ENCODE measurements at places on chromosomes 1 and 21.

DNA sequence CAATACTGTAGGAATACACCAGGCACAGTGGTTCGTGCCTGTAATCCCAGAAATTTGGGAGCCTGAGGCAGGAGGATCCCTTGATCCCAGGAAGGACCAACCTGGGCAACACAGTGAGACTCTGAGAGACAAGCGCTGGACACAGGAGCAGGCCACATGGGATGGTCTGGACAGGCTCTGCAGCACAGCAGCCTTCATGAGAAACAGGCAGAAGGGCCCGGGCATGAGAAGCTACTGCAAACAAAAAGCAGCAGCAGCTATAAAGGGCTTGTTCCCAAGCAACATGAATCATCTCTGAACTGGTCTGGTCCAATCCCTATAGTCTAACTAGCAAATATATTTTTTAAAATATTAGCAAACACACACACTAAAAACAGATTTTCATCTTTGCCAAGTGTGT, 35.5 kb upstream of the SLAMF9 start:
- no peaks in the 10 kb centered on the region for H3K27me3 ChIP-seq
- H3K27ac ChIP-seq, result no peak overlapping the region
- H3K36me3 ChIP-seq, result no peaks in the 10 kb centered on the region

DNA sequence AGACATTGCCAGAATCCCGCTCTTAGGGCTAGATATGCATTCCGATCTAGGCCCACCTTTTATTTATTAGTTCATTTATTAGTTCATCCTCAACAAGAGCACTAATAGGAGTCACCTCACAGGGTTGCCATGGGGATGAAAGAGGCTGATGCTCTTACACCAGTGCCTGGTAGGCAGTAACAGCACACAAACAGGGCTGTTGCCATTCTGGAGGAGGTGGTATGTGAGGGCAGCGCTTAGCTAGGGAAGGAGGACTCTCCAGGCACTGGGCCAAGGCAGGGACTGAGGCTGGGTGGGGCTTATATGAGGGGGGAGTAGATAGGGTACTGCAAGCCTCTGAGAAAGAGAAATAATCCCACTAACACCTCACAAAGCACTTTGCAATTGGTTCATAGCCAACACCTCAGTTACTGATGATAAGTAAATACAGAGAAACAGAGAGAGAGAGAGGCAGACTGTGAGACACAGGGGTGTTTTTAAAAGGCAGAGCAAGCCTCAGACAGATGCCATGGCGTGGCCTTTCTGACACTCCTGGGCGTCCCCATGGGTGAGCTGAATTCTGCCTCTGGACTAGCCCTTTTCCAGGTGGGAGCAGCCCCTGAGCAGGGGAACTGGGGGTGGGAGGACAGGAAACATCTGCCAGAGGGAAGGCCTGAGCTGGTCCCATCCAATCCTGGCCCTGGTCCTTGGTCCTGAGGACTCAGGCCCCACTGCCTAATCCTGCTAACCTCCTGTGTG, 5.9 kb downstream of the FCGR2A start:
- peaks cover 5% of the 10 kb centered on the region for H3K27me3 ChIP-seq
- no peak for DNase-seq
- H3K27ac ChIP-seq, result no peak overlapping the region
- H3K36me3 ChIP-seq, result no peaks in the 10 kb centered on the region
- H3K4me1 ChIP-seq, result no peaks in the 10 kb centered on the region

- no peaks in the 10 kb centered on the region for H3K27me3 ChIP-seq
- no peak overlapping the region for H3K4me3 ChIP-seq
- H3K4me1 ChIP-seq, result no peaks in the 10 kb centered on the region
- no peaks in the 10 kb centered on the region for H3K36me3 ChIP-seq
Measured at GRCh38 chr1:157849229-157849875, 7.7 kb upstream of the CD5L start.

- H3K27ac ChIP-seq, result no peak overlapping the region
- H3K4me1 ChIP-seq, result no peaks in the 10 kb centered on the region
- DNase-seq, result no peak
- peaks cover 5% of the 10 kb centered on the region for H3K27me3 ChIP-seq
Measured at GRCh38 chr21:35325953-35326352, 276.9 kb upstream of the RUNX1 start.

GRCh38 chr1:243977094-243977493, 74.0 kb upstream of the ZBTB18 start:
- no peak overlapping the region for H3K27ac ChIP-seq
- peaks cover 6% of the 10 kb centered on the region for H3K27me3 ChIP-seq
- H3K36me3 ChIP-seq, result peaks cover 4% of the 10 kb centered on the region
- H3K4me3 ChIP-seq, result no peak overlapping the region

DNA sequence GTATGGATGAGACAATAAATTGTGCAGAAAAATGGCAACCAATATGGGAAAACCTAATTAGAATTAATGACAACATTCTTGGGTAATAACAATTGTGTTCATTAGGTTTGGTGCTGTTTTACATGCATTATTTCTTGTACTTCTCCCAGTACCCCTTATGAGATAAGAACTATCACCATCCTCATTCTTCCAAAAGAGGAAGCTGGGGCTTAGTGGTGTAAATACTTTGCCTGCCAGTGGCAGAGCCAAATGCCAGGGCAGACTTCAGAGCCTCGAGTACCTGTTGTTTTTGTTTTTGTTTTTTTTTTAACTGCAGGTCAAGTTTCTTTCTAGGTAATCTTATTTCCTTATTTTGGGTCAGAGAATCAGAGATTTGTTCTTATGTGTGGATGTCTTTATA, 206.4 kb downstream of the RHOU start:
- no peak overlapping the region for H3K4me3 ChIP-seq
- peaks cover 13% of the 10 kb centered on the region for H3K4me1 ChIP-seq
- no peaks in the 10 kb centered on the region for H3K36me3 ChIP-seq
- DNase-seq, result no peak
- H3K27me3 ChIP-seq, result peaks cover 2% of the 10 kb centered on the region

- H3K27me3 ChIP-seq, result peaks cover 1% of the 10 kb centered on the region
- DNase-seq, result no peak
- no peak overlapping the region for H3K4me3 ChIP-seq
- H3K27ac ChIP-seq, result no peak overlapping the region
- H3K4me1 ChIP-seq, result no peaks in the 10 kb centered on the region
Measured at GRCh38 chr1:56132520-56132919, 446.8 kb downstream of the PLPP3 start.

GRCh38 chr1:54294887-54295286, 94.9 kb downstream of the MRPL37 start:
- H3K4me3 ChIP-seq, result peak overlapping the region; percentile 19
- no peaks in the 10 kb centered on the region for H3K36me3 ChIP-seq
- peak overlapping the region; percentile 94 for H3K27ac ChIP-seq
- no peak for DNase-seq
- peaks cover 52% of the 10 kb centered on the region for H3K27me3 ChIP-seq
- H3K4me1 ChIP-seq, result peaks cover 86% of the 10 kb centered on the region

GRCh38 chr1:230186003-230186863, 119.2 kb downstream of the GALNT2 start:
- H3K27ac ChIP-seq, result no peak overlapping the region
- DNase-seq, result no peak
- peaks cover 13% of the 10 kb centered on the region for H3K4me1 ChIP-seq

GRCh38 chr21:45522986-45523385, 19.3 kb downstream of the SLC19A1 start:
- H3K27ac ChIP-seq, result no peak overlapping the region
- peaks cover 4% of the 10 kb centered on the region for H3K27me3 ChIP-seq
- H3K4me1 ChIP-seq, result no peaks in the 10 kb centered on the region

DNA sequence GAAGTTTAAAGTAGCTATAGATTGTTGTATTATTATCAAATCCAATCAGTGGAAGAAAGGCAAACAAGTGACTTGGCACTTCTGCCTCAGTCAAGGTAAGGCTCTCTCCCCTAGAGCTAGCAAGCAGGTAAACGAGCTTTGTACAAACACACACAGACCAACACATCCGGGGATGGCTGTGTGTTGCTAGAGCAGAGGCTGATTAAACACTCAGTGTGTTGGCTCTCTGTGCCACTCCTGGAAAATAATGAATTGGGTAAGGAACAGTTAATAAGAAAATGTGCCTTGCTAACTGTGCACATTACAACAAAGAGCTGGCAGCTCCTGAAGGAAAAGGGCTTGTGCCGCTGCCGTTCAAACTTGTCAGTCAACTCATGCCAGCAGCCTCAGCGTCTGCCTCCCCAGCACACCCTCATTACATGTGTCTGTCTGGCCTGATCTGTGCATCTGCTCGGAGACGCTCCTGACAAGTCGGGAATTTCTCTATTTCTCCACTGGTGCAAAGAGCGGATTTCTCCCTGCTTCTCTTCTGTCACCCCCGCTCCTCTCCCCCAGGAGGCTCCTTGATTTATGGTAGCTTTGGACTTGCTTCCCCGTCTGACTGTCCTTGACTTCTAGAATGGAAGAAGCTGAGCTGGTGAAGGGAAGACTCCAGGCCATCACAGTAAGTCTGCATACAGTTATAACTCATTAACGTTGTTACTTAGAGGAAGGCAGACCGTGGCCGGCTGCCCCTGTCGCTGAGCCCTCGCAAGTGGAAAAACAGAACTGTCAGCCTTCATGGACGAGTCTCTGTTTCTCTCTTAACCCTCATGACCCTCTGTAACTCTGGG, at the start of gene PALMD:
Gene PALMD (plus strand): TSS at position 415 of the 833 bp plus-strand sequence. CDS start 205 bp downstream, at position 620.
- no peaks in the 10 kb centered on the region for H3K27me3 ChIP-seq
- H3K4me1 ChIP-seq, result peaks cover 21% of the 10 kb centered on the region
- no peaks in the 10 kb centered on the region for H3K36me3 ChIP-seq
- DNase-seq, result peak; percentile 39

DNA sequence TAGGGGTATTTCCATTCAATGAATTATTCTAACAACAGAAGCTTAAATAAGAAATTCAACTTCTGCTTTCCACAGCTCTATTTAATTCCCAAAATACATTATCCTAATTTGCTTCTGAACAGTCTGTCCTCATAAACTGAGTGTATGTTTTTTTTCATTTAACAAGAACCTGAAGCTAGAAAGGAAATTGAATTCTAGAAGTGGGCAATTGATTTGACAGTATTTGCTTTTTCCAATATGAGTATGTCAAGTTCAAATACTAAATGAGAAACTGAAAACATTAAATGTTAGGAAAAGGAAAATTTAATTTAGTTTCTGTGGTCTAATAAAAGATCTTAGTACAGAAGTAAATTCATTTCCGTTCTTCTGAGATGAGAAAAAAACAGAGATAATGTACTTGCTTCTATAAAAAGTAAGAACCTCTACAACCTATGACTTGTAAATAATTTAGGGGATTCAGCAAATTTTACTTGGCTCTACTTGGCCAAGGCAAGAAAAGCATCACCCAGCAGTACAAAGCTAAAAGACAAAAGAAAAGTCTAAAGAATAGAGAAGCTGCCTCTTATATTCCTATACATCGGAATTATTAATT, 31.1 kb downstream of the RAB3GAP2 start:
- no peak for DNase-seq
- no peak overlapping the region for H3K27ac ChIP-seq
- H3K4me1 ChIP-seq, result peaks cover 6% of the 10 kb centered on the region
- peaks cover 2% of the 10 kb centered on the region for H3K27me3 ChIP-seq

GRCh38 chr1:10386761-10387676, 11.8 kb upstream of the PGD start:
- H3K27me3 ChIP-seq, result peaks cover 13% of the 10 kb centered on the region
- H3K36me3 ChIP-seq, result peaks cover 8% of the 10 kb centered on the region
- H3K4me1 ChIP-seq, result peaks cover 18% of the 10 kb centered on the region
- no peak for DNase-seq

GRCh38 chr1:194535369-194535768, 1349.0 kb upstream of the B3GALT2 start:
- H3K27me3 ChIP-seq, result peaks cover 1% of the 10 kb centered on the region
- DNase-seq, result no peak
- H3K4me3 ChIP-seq, result no peak overlapping the region
- H3K36me3 ChIP-seq, result no peaks in the 10 kb centered on the region

DNA sequence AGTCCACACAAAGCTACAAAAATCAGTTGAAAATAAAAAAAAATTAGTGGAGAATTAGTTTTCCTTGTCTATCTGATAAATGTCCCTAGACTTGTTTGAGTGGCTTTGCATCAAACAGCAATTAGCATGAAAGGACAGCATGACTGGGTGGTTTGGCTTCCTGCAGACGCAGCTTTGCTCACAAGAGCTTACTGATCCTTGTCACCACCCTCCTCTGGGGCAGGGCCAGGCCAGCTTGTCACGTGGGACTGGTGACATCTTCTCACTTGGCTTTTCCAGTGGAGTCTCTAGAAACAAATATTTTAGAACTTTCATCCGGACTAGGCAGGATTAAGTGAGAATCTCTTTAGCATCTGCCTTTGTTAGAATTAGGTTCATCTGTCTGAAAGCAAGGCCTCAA, 76.0 kb upstream of the OLIG2 start:
- H3K27ac ChIP-seq, result no peak overlapping the region
- H3K4me1 ChIP-seq, result peaks cover 3% of the 10 kb centered on the region
- H3K36me3 ChIP-seq, result peaks cover 9% of the 10 kb centered on the region
- DNase-seq, result no peak
- H3K27me3 ChIP-seq, result no peaks in the 10 kb centered on the region

DNA sequence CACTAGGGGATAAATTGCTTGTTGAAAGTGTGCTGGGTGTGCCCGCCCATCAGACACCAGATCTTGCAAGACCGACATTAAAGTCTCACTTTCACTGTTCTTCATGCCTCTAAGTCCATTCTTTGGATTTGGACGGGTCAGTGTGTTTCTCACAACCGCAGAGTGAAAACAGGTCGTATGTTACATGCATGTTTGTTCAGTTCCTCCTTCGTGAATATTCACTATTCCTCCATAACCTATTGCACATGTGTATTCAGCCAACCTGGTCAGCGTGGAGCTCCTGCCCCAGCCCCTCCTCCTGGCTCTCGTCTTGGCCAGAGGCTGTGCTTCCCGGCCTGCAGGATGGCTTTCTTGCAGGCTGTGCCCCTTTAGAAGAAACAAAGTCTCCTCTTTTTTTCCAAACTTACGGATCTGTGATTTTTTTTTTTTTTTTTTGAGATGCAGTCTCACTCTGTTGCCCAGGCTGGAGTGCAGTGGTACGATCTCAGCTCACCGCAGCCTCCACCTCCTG, 2.2 kb upstream of the KRTAP10-6 start:
- peaks cover 6% of the 10 kb centered on the region for H3K36me3 ChIP-seq
- H3K27me3 ChIP-seq, result peaks cover 8% of the 10 kb centered on the region
- peaks cover 12% of the 10 kb centered on the region for H3K4me1 ChIP-seq

GRCh38 chr21:39651206-39651605, 38.5 kb downstream of the B3GALT5 start:
- H3K27me3 ChIP-seq, result no peaks in the 10 kb centered on the region
- H3K36me3 ChIP-seq, result peaks cover 4% of the 10 kb centered on the region
- no peaks in the 10 kb centered on the region for H3K4me1 ChIP-seq

DNA sequence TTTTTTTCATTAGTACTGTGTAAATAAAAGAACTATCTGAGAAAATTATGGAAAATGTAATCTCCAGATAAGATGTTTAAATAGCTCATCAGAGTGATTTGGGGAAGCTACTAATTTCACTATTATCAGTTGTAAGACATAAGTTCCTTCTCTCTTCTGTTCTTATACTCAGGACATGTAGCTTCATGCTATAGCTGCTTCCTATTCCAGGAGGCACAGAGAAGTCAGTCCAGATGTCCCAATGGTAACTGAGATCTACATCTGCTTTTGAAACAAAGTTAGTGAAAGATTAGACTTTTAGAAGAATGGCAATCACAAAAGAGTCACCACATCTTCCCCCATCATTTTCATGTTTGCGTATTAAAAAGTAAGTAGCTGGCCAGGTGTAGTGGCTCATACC, 5.6 kb downstream of the MAP3K21 start:
- H3K36me3 ChIP-seq, result no peaks in the 10 kb centered on the region
- no peak overlapping the region for H3K4me3 ChIP-seq
- peaks cover 11% of the 10 kb centered on the region for H3K27me3 ChIP-seq

- no peaks in the 10 kb centered on the region for H3K36me3 ChIP-seq
- no peak for DNase-seq
- H3K4me3 ChIP-seq, result no peak overlapping the region
Measured at GRCh38 chr1:59271561-59272260, 25.2 kb upstream of the FGGY start.

- H3K36me3 ChIP-seq, result peaks cover 6% of the 10 kb centered on the region
Measured at GRCh38 chr1:15206418-15207030, 40.5 kb upstream of the FHAD1 start.

- no peaks in the 10 kb centered on the region for H3K36me3 ChIP-seq
- no peak overlapping the region for H3K4me3 ChIP-seq
- H3K27me3 ChIP-seq, result no peaks in the 10 kb centered on the region
- no peak overlapping the region for H3K27ac ChIP-seq
- DNase-seq, result no peak
- peaks cover 3% of the 10 kb centered on the region for H3K4me1 ChIP-seq
Measured at GRCh38 chr1:81149649-81150325, 650.9 kb upstream of the ADGRL2 start.
